ENCODE measurements at places on chromosomes 6 and 20.

DNA sequence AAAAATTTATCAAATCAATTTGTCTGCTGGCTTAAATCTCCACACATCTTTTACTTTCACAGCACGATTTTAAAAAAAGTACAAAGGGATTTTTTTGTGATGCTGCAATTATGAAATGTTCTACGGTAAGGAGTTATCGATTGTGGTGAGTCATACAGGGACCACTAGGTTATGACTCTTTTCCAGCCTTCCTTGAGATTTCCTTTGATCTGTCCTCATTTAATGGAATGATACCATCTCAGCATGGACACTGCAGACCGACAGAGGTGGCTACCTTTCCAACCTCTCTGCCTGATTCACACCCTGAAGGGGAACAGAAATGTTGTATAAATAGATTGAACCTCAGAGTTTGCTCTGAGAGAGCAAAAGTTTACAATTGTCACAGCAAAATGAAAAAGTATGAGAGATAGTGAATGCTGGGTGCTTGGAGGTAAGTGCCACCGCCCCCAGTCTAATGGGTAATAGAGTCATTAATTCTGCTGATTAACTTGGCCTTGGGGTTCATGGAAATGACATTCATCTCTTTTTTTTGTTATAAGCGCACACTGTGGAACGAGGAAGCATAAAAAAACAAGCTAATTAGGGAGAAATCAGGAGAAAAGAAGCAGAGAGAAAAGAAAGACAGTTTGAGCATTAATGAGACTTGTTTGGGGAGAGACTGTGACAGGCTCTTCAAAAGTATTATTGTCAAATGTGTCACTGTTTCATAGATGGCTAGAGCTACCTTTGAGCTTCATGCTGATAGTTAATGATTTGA, 306.0 kb downstream of the RNF144B start:
- no peaks in the 10 kb centered on the region for H3K4me1 ChIP-seq
- DNase-seq: no peak
- H3K27ac ChIP-seq: no peak overlapping the region
- no peaks in the 10 kb centered on the region for H3K36me3 ChIP-seq

GRCh38 chr6:153131037-153131981, at the start of gene RGS17:
Gene RGS17, minus strand, starts transcription at chr6:153131282. Its CDS starts 87,264 bp downstream, at chr6:153044018.
- no peaks in the 10 kb centered on the region for H3K36me3 ChIP-seq
- H3K4me1 ChIP-seq: peaks cover 14% of the 10 kb centered on the region
- H3K27ac ChIP-seq: peak within 1 kb of the TSS; percentile 79
- DNase-seq: peak; percentile 92
- peaks cover 52% of the 10 kb centered on the region for H3K27me3 ChIP-seq

DNA sequence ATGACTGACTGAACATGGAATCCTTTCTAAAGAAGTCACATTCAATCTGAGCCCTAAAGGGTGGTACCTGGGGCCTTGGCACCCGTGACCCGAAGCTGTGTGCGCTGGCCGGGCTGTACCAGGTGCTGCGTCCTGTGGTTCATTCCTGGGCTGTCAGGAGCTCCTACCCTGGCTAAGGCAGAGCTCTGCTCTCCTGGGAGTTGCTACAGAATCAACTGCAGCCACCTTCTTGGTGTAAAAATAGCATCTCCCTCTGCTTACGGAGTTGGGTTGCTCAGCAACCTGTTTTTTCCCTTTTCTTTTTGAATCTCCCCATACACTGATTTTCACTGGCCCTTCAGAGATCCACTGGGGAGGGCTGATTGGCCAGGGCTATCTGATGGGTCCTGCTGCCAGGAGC, 236.6 kb upstream of the PDE10A start:
- no peaks in the 10 kb centered on the region for H3K27me3 ChIP-seq
- no peak for DNase-seq
- H3K4me1 ChIP-seq: no peaks in the 10 kb centered on the region
- no peaks in the 10 kb centered on the region for H3K36me3 ChIP-seq
- H3K4me3 ChIP-seq: no peak overlapping the region

GRCh38 chr6:12241493-12242175, 48.5 kb upstream of the EDN1 start:
- no peaks in the 10 kb centered on the region for H3K27me3 ChIP-seq
- H3K4me1 ChIP-seq: no peaks in the 10 kb centered on the region
- H3K36me3 ChIP-seq: no peaks in the 10 kb centered on the region
- no peak overlapping the region for H3K4me3 ChIP-seq

- H3K27me3 ChIP-seq: no peaks in the 10 kb centered on the region
- no peak overlapping the region for H3K27ac ChIP-seq
- no peak overlapping the region for H3K4me3 ChIP-seq
- H3K4me1 ChIP-seq: no peaks in the 10 kb centered on the region
- no peaks in the 10 kb centered on the region for H3K36me3 ChIP-seq
Measured at GRCh38 chr20:6502999-6503398, 264.5 kb upstream of the BMP2 start.

DNA sequence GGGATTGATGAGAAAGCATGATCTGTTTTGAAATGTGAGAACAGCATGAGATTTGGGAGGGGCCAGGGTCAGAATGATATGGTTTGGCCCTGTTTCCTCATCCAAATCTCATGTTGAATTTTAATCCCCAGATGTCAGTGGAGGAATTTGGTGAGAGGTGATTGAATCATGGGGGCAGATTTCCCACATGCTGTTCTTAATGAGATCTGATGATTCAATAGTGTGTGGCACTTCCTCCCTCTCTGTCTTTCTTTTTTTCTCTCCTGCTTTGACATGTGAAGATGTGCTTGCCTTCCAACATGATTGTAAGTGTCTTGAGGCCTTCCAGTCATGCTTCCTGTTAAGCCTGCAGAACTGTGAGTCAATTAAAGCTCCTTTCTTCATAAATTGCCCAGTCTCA, 1060.3 kb upstream of the CITED2 start:
- no peak for DNase-seq
- no peaks in the 10 kb centered on the region for H3K4me1 ChIP-seq
- H3K27ac ChIP-seq: no peak overlapping the region
- no peaks in the 10 kb centered on the region for H3K36me3 ChIP-seq

- no peaks in the 10 kb centered on the region for H3K4me1 ChIP-seq
- no peak overlapping the region for H3K4me3 ChIP-seq
- no peaks in the 10 kb centered on the region for H3K27me3 ChIP-seq
- H3K27ac ChIP-seq: no peak overlapping the region
- no peaks in the 10 kb centered on the region for H3K36me3 ChIP-seq
- no peak for DNase-seq
Measured at GRCh38 chr20:48024539-48024938, 239.3 kb upstream of the SULF2 start.

- no peaks in the 10 kb centered on the region for H3K27me3 ChIP-seq
- H3K4me3 ChIP-seq: no peak overlapping the region
- H3K4me1 ChIP-seq: peaks cover 93% of the 10 kb centered on the region
- H3K27ac ChIP-seq: no peak overlapping the region
Measured at GRCh38 chr6:87164506-87164905, 9.1 kb downstream of the ZNF292 start.

DNA sequence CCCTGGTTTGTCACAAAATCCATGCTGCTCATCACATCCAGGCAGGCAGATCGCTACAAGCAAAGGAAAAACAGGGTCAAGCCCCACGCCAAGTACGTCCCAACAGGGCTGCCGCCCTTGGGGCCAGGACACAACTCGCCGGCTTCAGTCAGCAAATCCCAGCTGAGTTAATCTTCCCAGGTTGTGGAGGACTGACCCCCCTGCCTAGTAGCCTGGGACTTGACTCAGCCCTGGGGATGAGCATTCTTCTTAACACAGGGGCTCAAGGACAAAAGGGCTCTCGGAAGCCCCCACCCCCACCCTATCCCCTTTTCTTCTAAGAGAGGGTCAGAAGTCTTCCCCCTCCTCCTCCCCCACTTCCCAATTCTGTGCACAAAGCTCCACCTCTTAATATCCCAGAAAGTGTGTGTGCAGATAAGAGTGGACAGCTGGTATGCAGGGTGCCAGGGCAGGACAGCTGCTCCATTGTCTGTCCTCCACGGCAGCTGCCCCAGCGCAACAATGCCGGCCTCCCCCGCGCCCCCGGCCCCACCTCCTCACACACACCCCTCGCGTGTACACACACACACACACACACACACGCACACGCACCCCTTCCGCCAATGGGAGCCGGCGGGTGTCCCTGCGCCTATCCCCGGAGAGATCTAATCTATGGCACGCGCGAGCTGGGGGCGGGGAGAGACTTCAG, 4.5 kb downstream of the DLL1 start:
- H3K4me3 ChIP-seq: no peak overlapping the region
- peaks cover 34% of the 10 kb centered on the region for H3K27me3 ChIP-seq
- H3K4me1 ChIP-seq: peaks cover 42% of the 10 kb centered on the region
- H3K36me3 ChIP-seq: peaks cover 48% of the 10 kb centered on the region
- peak overlapping the region; percentile 5 for H3K27ac ChIP-seq

DNA sequence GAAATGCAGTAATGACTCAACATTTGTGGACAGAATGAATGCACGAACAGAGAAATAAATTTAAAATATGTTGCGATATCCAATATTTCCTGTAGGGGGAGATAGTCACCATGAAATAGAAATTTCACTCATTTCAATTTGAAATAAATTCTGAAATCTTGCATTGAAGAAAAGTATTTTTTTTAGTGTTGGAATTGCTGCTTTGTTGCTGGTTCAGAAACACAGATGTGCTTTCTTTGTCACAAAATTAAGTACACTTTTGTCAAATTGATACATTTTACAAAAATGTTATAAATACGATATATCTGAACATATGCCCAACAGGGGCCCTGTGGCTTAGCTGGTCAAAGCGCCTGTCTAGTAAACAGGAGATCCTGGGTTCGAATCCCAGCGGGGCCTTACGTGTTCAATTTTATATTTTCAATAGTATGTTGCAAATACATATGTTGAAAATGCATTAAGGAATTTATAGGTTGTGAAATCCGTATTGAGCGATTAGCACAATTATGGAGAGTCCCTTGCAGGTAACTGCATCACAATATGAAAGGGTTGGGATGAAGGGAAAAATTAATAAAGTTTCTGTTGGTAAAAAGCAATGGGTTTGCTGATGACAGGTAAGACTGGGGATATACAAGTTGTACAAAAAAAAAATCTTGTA, 85.4 kb upstream of the PRSS16 start:
- H3K36me3 ChIP-seq: no peaks in the 10 kb centered on the region
- no peaks in the 10 kb centered on the region for H3K27me3 ChIP-seq
- no peak overlapping the region for H3K27ac ChIP-seq
- DNase-seq: peak; percentile 67
- H3K4me1 ChIP-seq: peaks cover 13% of the 10 kb centered on the region

DNA sequence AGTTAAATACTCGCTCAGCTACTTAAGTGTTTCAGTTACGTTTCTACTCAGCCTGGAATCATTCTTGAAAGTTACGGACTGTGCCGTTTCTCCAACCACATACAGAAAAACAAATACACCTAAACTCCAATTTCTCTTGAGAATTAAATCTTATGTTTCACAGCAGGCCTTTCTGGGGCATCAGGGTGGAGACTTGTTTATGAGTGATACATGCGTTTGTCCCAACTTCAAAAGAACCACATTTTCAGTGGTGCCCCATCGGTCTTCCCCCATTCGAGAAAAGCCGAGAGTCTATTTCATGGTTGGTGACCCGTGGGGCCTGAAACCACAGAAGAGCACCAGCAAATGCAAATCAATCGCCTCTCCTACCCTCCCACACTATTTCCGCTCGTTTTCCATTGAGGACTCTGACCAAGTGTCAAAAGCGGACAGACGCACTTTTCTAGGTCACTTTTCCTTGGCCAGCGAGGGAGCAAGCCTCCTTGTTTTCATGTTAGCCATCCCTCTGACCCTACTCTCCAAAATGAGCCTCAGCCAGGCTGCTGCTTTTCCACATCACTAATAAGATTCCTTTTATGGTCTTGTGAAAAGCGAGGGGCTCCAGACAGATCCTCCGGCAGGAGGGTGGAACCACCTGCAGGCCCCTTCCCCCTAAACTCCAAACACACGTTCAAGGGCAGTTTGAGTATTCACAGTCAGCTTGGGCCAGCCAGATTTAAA, 3.1 kb downstream of the JAG1 start:
- no peaks in the 10 kb centered on the region for H3K27me3 ChIP-seq
- peaks cover 68% of the 10 kb centered on the region for H3K4me1 ChIP-seq
- H3K4me3 ChIP-seq: peak overlapping the region; percentile 94
- DNase-seq: no peak

DNA sequence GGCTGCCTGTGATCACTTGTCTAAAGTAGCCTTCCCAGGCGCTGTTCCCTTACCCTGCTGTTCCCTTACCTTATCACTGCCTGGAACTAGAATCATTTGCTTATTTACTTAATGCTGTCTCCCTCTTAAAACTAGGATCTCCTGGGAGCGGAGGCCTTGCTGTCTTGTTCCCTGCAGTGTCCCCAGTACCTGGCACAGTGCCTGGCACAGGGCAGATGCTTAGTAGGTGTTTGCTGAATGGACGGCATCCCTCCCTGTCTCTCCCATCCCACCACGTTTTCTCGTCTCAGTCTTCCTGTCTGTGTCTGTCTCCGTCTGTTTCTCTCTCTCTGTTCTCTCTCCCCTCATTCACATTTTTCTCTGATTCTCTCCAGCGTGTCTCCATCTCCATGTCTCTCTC, 99.9 kb upstream of the MYL9 start:
- no peak overlapping the region for H3K4me3 ChIP-seq
- H3K27ac ChIP-seq: no peak overlapping the region
- H3K36me3 ChIP-seq: no peaks in the 10 kb centered on the region
- no peak for DNase-seq

DNA sequence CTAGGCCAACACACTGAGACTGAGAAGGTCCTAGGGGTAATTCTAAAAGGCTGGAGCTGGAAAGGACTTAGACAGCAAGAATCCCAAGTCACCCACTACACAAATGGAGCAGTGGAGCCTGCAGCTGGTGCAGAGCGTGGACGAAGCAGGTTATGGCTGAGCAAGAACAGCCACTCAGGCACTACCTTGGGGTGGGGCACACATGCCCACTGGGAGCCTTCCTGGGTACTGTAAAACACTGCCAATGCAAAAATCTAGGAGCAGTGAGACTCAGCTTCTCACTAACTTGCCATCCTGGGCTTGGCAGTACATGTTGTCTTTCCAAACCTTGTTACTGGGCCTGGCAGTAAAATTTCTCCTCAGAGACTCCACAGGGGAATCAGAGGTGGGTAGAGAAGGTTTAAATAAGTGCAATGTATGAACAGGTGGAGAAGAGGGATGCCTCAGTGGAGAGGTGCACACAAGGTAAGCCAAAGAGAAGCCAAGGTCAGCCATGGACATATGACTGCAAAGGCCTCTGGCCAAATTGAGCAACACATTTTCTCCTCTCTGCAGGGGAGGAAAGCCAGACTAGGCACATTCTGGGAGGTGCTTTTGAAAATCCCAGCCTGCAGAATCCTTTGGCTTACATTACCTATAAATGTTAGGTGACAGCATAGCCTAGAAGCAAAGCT, 105.6 kb downstream of the TNFRSF21 start:
- H3K4me1 ChIP-seq: peaks cover 23% of the 10 kb centered on the region
- DNase-seq: no peak
- H3K4me3 ChIP-seq: no peak overlapping the region
- no peak overlapping the region for H3K27ac ChIP-seq

- H3K27ac ChIP-seq: no peak overlapping the region
- no peaks in the 10 kb centered on the region for H3K4me1 ChIP-seq
- DNase-seq: no peak
- no peaks in the 10 kb centered on the region for H3K36me3 ChIP-seq
- no peaks in the 10 kb centered on the region for H3K27me3 ChIP-seq
Measured at GRCh38 chr6:163165922-163166321, 248.6 kb upstream of the QKI start.
